ENCODE measurements at places on chromosomes 4 and X.

- peak; percentile 35 for DNase-seq
Observed at GRCh38 chr4:13298655-13299054, 185.5 kb downstream of the RAB28 start.

DNA sequence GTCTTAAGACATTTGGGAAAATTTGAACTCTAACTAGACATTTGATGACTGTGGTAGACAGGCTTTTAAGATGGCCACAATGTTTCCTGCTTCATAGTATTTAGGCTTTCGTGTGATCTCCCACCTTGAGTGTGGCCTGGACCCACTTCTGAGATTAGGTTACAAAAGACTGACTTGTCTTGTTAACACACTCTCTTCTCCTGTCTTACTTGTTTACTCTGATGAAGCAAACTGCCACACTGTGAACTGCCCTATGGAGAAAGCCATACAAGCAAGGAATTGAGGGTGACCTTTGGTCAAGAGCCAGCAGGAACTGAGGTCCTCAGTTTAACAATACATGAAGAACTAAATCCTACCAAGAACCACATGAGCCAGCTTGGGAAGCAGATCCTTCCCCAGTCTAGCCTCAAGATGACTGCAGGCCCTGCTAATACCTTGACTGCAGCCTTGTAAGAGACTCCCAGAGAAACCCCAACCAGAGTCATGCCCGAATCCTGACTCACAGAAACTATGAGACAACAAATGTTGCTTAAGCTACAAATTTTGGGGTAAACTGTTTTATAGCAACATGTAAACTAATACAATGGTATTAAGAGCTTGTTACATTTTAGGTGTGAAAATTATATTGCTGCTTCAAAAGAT is 20.3 kb downstream of the UBA6 start:
- peak; percentile 76 for DNase-seq

DNA sequence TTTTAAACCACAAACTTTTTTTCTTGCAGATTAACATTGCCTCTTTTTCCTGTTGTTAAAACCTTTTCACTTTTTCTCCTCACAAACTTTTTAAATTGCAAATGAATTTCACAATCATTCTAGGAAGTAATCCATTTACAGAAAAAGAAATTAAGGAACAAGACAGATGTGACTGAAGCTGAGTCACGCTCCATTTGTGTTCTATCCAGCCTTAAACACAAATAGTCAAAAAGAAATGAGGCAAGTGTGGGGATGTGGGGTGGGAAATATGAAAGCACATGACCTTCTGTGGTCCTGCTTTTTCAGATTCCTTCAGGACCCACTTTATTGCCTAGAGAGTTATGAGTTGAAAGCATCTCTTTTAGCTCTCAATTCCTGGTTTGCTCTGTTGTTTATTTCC is 197.0 kb downstream of the ADGRL3 start:
- DNase-seq, result peak; percentile 40

DNA sequence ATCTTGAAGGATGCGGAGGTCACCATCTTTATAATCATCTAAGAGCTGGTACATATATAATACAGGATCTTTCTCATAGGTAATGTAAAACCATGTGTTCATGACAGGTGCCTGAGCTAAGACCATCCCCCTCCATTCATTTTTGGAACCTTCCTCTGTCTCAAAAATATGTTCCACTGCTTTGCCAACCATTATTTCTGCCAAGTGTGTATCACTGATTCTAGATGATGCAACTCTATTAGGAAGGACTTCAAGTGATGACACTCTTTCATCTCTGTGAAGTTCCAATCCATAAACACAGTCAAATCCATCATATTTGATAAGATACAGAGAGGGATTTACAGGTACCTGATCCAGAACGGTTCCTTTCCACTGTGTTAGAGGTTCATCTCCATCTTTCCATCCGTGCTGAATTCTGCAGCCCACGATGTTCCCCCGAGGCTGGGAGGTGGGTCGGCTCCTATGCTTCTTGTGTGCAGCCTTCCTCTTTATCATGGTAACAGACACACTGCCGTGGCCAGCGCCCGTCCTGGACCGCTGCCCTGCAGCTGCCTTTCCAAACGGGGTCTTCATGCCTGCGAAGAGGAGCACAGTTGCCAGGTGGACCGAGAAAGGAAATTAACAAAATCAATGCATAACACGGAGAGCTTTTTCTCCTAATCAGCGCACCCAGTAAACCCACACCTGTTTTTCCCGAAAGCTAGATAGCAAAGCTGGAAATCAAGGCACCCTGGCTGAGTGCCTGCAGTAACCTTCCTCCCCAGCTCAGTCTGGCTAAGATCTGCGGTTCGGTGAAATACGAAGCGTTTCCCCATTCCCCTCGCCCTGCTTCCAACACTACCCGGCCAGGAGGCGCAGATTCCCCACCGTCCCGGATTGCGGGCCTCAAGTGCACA is 718 bp downstream of the SPIN3 start:
- DNase-seq, result no peak

GRCh38 chrX:118251271-118251670 is 94.6 kb upstream of the WDR44 start:
- DNase-seq, result peak; percentile 54

- DNase-seq, result no peak
Observed at GRCh38 chr4:62087706-62088105, 887.6 kb downstream of the ADGRL3 start.

- DNase-seq, result no peak
Observed at GRCh38 chr4:20954541-20954940, 254.3 kb downstream of the PACRGL start.

- no peak for DNase-seq
Observed at GRCh38 chrX:93868289-93868965, 194.4 kb downstream of the FAM133A start.

DNA sequence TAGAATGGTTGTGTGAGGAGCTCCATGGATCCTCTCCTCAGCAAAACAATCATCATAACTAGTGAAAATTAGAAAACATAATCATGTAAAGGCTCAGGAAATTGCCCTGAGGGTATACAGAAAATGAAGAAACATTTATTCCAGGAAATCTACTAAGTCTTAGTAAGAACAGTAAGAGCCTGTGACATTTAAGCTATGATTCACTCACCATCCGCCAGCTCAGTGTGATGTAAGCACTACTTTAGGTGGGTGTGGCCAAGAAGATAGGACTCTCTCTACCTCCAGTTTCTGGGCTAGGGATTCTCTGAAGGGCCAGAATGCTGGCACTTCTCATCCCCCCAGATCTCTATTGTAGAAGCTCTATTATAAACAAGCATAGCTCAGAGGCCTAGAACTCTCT is 147.5 kb downstream of the DLG3 start:
- peak; percentile 68 for DNase-seq

DNA sequence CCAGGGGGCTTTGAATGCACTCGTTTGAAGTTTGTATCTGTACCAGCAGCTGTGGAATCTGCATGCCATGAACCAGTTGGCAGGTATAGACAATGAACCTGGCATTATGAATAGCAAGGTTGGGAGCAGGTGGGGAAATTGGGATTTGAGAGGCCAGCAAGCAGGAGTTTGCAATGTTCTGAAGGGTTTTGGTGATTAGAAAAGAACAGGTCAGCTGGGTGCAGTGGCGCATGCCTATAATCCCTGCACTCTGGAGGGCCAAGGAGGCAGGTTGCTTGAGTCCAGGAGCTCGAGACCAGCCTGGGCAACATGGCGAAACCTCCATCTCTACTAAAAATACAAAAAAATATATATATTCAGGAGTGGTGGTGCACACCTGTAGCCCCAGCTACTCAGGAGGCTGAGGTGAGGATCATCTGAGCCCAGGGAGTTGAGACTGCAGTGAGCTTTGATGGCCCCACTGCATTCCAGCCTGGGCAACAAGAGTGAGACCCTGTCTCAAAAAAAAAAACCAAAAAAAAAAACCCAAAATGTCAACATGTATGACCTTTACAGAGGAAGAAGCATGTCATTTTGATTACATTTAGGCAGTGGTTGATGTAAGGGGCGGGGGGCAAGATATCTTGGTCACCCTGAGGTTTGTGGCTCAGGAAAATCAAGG is 63.9 kb downstream of the TSC22D3 start:
- DNase-seq, result no peak

- DNase-seq, result no peak
Observed at GRCh38 chrX:13983734-13984133, 46.0 kb downstream of the GEMIN8 start.

GRCh38 chrX:139844163-139844562 is 88.7 kb downstream of the ATP11C start:
- peak; percentile 66 for DNase-seq

DNA sequence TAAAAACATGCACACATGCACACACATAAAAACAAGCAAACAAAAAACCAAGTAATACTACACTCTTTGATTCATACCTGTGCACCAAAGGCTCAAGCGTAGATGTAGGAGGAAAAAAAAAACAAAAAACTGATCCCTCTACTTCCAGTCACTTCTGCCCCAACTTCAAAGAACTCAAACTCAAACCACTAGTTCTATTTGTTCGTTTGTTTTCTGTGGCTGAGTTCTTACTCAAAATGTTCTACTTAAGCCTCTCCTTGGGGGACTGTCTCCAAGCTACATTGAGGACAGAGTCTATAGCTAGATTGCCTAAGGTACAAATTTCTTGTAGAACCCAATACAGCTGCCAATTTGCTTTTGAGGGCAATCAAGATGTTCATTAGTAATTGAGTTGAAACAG is 171.0 kb upstream of the ATOH1 start:
- no peak for DNase-seq

DNA sequence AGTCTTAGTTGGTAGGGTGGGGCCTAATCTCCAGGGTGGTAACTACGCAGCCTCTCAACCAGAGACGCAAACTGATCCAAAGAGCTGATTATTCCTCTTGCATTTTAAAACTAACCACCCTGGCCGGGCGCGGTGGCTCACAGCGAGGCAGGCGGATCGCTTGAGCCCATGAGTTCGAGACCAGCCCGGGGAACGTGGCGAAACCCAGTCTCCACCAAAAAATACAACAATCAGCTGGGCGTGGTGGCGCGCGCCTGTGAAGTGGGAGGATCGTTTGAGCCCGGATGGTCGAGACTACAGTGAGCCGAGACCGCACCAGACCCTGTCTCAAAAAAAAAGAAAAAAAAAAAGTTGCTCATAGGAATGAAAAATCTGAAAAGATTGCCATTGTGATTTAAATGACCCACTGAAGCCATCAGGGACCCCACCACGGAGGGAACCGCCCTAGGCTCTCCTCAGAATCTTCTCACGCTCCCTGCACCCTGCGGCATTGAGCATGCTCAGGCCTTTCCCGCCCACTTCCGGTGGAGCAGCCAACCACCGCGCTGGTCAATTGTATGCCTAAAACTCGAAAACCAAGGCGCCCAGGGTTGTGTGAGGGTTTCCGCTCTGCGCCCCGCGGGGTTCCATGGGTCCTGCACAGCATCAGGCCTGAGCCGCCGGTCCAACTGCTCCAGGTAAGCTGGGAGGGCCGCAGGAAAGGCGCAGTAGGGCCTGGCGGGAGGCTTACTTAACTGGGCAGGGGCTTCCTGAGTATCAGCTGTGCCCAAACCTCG is at the start of gene TRIM60:
Gene TRIM60 (plus strand): TSS at position 564 of the 776 bp plus-strand sequence. CDS start 8,074 bp downstream, outside the sequence.
- no peak for DNase-seq

GRCh38 chr4:11650801-11651596 is 222.3 kb upstream of the HS3ST1 start:
- peak; percentile 98 for DNase-seq

DNA sequence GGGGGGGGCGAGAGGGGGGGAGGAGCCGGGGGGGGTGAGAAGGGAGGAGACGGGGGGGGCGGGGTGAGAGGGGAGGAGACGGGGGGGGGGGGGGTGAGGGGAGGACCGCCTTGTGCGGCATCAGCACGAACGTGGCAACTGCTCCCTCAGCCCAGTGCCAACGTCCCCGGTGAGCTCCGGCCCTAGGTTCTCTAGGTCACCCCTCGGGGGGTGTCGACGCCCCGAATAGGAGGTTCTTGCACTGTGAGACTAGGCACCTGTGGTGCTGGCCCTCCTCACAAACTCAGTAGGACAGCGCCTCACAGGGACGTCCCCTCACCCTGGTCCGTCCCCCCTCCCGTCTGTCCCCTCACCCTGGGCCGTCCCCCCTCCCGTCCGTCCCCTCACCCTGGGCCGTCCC is 21.5 kb upstream of the GTPBP6 start:
- no peak for DNase-seq

GRCh38 chrX:114532111-114532805 is 51.6 kb upstream of the HTR2C start:
- no peak for DNase-seq

DNA sequence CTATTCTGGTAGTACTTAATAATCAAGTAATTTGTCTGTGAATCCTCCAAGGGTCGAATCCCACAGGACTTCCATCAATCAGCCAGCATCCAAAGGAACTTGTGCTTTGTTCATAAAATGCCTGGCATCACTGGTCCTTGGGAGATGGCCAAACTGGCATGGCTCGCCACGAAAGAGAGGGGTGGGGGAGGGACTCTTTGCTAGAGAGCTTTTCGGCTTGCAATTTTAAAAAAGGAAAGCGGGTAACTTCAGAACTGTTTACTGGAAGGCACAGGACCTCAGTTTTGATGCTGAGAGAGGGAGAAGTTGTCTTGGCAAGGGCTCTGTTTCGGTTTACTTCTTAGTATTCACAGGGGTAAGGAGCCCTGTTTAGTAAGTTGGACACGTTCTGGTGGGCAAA is 79.4 kb upstream of the FHL1 start:
- no peak for DNase-seq

DNA sequence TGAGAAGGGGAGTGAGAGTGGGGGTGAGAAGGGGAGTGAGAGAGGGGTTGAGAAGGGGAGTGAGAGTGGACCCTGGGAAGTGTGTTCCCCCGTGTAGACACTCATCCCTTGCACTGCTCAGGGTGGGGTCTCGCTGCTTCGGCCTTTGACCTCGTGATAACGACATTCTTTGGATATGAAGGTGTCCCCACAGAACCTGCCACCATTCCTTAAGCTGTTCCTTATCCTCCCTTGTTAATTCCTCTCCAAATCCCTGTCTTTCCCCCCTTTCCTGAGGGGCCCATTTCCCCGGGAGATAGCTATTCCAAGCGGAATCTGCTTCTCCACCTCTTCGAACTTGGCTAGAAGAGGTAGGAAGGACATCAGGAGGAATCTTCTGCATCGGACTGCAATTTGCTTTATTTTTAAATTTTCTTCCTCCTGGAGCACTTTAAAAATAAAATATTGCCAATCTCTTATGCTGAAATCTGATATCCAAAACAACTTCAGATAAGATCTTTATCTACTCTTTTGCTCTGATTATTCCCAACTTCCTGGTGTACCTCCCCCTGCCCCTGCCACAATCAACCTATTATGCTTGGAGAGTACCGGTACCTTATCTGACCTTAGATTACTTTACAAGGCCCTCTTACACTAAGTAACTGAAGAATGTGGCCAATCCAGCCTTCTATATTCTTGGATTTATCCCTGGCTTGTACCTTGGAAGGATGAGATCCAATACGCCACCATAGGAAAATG is 15.6 kb downstream of the TRIML1 start:
- DNase-seq, result no peak

Data from kidney tubule cell (primary cell).